GM04503 (cell line): ENCODE measurements at places on chromosomes 3 and 15.
A peak's percentile ranks its signal among the peaks of the same experiment; 100 is the strongest.

DNA sequence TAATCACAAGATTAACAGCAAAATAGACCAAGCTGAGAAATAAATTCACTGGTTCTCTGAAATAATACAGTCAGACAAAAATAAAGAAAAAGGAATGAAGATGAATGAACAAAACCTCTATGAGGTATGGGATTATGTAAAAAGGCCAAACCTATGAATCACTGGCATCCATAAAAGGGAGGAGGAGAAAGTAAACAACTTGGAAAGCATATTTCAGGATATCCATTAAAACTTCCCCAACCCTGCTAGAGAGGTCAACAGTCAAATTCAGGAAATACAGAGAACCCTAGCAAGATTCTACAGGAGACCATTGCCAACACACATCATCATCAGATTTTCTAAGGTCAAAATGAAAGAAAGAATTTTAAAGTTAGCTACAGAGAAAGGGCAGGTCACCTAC lies 649.7 kb upstream of the CBLB start:
- DNase-seq: peak; percentile 42

DNA sequence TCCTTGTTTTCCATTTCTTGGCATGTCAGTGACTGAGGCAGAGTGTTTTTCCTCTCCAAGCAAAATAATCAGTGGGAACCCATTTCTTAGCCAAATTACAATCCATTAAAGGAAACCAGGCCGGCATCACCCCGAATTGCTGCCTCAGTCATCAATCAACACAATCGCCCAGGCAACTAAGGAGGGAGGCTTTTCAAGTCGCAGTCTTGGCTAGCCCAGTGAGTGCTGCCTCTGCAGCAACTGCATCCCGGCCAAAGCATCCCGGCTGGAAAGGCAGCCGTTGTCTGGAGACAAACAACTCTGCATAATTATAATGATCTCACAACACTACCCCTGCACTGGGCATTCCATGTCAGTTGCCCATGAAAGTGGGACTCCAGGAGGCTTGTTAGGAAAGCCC lies 213.5 kb upstream of the PRICKLE2 start:
- DNase-seq: no peak

- peak; percentile 72 for DNase-seq
Observed at GRCh38 chr3:184565421-184566211, 4.0 kb downstream of the EPHB3 start.

GRCh38 chr3:16079519-16079918 lies 95.0 kb upstream of the GALNT15 start:
- DNase-seq: no peak

GRCh38 chr3:153339065-153339464 lies 177.0 kb downstream of the RAP2B start:
- no peak for DNase-seq

- no peak for DNase-seq
Observed at GRCh38 chr15:65204931-65205660, 6.2 kb downstream of the CILP start.

DNA sequence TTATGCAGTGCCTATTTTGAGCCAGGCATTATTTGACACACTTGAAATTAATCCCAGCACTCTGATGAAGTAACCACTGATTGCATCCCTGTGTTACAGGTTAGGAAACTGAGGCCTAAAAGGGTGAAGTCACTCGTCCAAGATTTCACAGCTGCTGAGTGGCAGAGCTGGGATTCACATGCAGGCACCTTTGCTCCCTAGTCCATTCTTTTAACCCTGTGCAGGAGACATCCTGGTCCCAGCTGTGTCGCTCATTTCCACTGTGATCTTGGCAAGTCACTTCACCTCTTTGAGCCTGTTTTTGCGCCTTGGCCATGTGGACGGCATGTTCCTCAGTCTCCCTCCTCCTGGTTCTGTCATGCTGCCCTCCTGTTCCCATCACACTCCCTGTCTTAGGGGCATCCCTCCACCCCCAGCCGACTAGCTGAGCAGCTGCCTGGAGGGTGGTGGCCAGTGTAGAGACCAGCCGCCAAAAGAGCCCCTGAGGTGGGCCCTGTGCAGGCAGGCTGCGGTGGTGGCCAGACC lies 70.6 kb downstream of the SMAD6 start:
- DNase-seq: no peak

- DNase-seq: no peak
Observed at GRCh38 chr3:168951368-168951767, 712.1 kb downstream of the MECOM start.
